ENCODE measurements at places on chromosomes 5 and 9. TPM values are rescaled to one million over a fixed set of nuclear protein-coding genes. Genes with fewer than 3 reads are reported as not detected.

- H3K4me1 ChIP-seq = peaks cover 3% of the 10 kb centered on the region
- H3K27me3 ChIP-seq = no peaks in the 10 kb centered on the region
- peak overlapping the region; percentile 92 for H3K27ac ChIP-seq
Observed at GRCh38 chr9:6757132-6757455, 679 bp upstream of the KDM4C start.

GRCh38 chr5:68711293-68712200 is 382.3 kb upstream of the SLC30A5 start:
- no peak overlapping the region for H3K27ac ChIP-seq
- H3K36me3 ChIP-seq = no peaks in the 10 kb centered on the region
- no peak overlapping the region for H3K4me3 ChIP-seq
- DNase-seq = no peak
- no peaks in the 10 kb centered on the region for H3K27me3 ChIP-seq

GRCh38 chr5:178196986-178197385 is 7.3 kb upstream of the HNRNPAB start:
- H3K4me1 ChIP-seq = no peaks in the 10 kb centered on the region
- H3K4me3 ChIP-seq = no peak overlapping the region
- H3K27ac ChIP-seq = no peak overlapping the region
- H3K36me3 ChIP-seq = no peaks in the 10 kb centered on the region
- DNase-seq = no peak
- H3K27me3 ChIP-seq = no peaks in the 10 kb centered on the region

DNA sequence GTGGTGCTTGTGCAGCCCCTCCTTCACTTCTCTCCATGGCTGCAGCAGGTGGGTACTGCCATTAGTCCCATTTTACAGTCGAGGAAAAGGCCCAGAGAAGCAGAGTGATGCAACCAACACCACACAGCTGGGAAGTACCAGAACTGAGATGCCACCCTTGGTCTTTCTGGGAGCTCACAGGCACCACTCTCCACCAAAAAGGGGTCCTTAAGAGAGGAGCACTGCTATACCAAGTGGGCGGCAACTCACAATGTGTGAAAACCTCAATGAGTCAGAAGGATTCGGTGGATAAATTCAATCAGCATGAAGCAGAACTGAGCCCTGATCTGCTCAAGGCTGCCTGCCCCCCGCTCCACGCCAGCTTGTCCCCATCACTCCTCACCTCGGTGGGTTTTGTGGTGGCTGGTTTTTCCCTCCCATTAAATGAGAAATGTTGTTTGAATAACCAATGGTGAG is 213.7 kb downstream of the FSTL4 start:
- no peak overlapping the region for H3K27ac ChIP-seq
- H3K27me3 ChIP-seq = no peaks in the 10 kb centered on the region
- H3K36me3 ChIP-seq = no peaks in the 10 kb centered on the region
- H3K4me1 ChIP-seq = no peaks in the 10 kb centered on the region
- no peak overlapping the region for H3K4me3 ChIP-seq

GRCh38 chr9:137417161-137418021 is 5.6 kb downstream of the EXD3 start:
- H3K36me3 ChIP-seq = no peaks in the 10 kb centered on the region
- no peaks in the 10 kb centered on the region for H3K4me1 ChIP-seq
- no peak for DNase-seq
- no peak overlapping the region for H3K27ac ChIP-seq
- H3K27me3 ChIP-seq = no peaks in the 10 kb centered on the region

GRCh38 chr9:13181652-13182051 is 97.8 kb downstream of the MPDZ start:
- no peak overlapping the region for H3K27ac ChIP-seq
- H3K4me3 ChIP-seq = no peak overlapping the region
- H3K27me3 ChIP-seq = no peaks in the 10 kb centered on the region

DNA sequence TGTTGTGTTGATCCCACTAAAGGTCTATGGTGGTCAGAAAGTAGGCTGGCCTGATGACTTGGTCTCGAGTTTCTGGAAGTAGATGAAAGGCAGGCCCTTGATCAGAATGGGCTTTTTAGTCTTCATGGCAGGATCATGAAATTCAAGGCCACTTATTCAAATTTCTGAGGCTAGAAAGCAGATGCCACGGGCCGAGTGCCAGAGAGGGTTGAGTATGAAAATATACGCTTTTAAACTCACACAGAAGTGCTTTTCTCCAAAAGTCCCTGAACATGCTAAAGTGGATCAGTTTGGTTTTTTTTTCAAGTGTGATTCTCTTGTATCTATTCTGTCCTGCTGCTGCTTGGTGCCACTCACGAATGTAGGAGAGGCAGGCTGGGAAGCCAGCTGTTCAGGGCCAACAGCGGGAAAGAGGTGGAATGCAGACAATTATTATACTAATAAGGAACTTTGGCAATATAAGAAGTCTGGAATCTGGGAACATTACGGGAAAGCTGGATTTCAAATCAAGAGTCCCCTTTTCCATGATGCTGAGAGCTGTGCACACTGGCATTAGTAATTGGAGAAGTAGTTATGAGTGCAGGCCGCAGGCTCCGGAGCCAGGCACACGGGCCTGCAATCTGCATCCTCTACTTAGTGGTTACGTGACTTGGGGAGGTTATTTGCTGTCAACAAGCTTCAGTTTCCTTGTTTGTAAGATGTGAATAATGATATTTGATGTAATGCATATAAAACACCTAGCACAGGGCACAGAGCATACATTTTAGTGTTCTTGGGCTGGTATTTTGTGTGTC is 95.8 kb downstream of the LMNB1 start:
- no peaks in the 10 kb centered on the region for H3K4me1 ChIP-seq
- DNase-seq = no peak
- H3K4me3 ChIP-seq = no peak overlapping the region
- H3K36me3 ChIP-seq = no peaks in the 10 kb centered on the region
- no peaks in the 10 kb centered on the region for H3K27me3 ChIP-seq

DNA sequence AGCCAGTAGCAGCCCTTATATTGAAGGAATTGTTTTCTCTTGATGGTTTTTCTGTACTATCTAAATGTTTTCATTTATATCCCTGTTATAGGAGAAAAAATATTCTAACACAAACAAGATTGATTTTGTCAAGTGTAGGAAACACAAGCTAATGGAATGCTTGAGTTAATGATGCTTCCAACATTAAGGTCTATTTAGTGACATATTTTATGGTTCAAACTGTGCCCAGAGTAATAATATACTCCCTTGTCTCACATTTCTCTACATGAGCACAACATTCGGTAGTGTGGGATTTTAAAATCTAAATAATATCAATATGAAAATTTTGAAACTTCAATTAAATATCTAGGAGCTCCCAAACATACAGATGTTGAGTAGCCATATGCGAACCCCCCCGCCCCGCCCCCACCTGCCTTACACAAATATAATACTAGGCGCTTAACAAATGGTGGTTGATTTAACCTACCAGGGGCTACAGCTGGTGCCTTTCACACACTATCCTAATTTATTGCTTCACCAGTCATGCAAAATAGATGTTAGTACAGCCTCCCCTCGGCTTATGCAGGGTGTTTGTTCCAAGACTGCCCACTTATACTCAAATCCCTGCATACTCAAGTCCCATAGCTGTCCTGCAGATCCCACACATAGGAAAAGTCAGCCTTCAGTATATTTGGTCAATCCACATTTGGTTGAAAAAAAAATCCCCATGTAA is 124.1 kb upstream of the ACO1 start:
- H3K4me3 ChIP-seq = no peak overlapping the region
- H3K4me1 ChIP-seq = no peaks in the 10 kb centered on the region
- no peak overlapping the region for H3K27ac ChIP-seq
- H3K27me3 ChIP-seq = no peaks in the 10 kb centered on the region
- H3K36me3 ChIP-seq = no peaks in the 10 kb centered on the region

- no peaks in the 10 kb centered on the region for H3K4me1 ChIP-seq
- H3K4me3 ChIP-seq = no peak overlapping the region
- no peaks in the 10 kb centered on the region for H3K27me3 ChIP-seq
Observed at GRCh38 chr9:136190237-136190601, 14.7 kb downstream of the LHX3 start.

GRCh38 chr5:9361835-9362234 is 184.0 kb downstream of the SEMA5A start:
- H3K27me3 ChIP-seq = no peaks in the 10 kb centered on the region
- no peaks in the 10 kb centered on the region for H3K4me1 ChIP-seq
- H3K36me3 ChIP-seq = no peaks in the 10 kb centered on the region
- DNase-seq = peak; percentile 46

- H3K4me1 ChIP-seq = peaks cover 9% of the 10 kb centered on the region
- DNase-seq = no peak
- H3K27ac ChIP-seq = no peak overlapping the region
- no peak overlapping the region for H3K4me3 ChIP-seq
Observed at GRCh38 chr5:170629566-170630175, 125.9 kb downstream of the KCNIP1 start.

DNA sequence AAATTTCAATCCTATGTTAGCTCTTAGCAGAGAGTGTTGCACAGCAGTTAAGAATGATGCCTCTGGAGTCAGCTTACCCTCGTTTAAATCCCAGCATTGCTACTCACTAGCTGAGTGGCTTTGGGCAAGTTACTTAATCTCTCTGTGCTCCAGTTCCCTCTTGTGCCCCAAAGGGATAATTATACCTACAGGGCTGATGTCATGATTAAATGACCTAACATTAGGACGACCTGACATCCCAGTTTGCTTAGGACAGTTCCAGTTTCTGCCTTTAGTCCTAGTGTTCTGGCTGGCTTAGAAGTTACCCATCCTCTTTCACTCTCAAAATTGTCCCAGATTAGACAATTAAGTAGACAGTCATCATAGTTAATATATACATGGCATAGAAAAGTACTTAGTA is 4.3 kb upstream of the RAI14 start:
- H3K27me3 ChIP-seq = no peaks in the 10 kb centered on the region
- H3K36me3 ChIP-seq = no peaks in the 10 kb centered on the region
- no peak overlapping the region for H3K4me3 ChIP-seq

- no peaks in the 10 kb centered on the region for H3K27me3 ChIP-seq
- no peak for DNase-seq
- H3K36me3 ChIP-seq = no peaks in the 10 kb centered on the region
- no peak overlapping the region for H3K4me3 ChIP-seq
Observed at GRCh38 chr9:76643399-76644117, 120.7 kb upstream of the PCA3 start.

- H3K27ac ChIP-seq = no peak overlapping the region
- H3K4me1 ChIP-seq = no peaks in the 10 kb centered on the region
- H3K27me3 ChIP-seq = no peaks in the 10 kb centered on the region
- DNase-seq = no peak
- H3K4me3 ChIP-seq = no peak overlapping the region
Observed at GRCh38 chr5:123717139-123717538, 205.2 kb downstream of the CSNK1G3 start.

Gene FBP1
- total RNA-seq = 2.6 TPM

Gene PCDHB12
- total RNA-seq = 20.5 TPM

Gene PAEP
- not detected for total RNA-seq

Gene AHRR
- total RNA-seq = 6.6 TPM

Gene ADAMTSL2
- total RNA-seq = 3.0 TPM

Gene LRRC19
- total RNA-seq = not detected

Measured in uterus (tissue), 4 donors.